ENCODE measurements at places on chromosomes 16 and 17.
A peak's percentile ranks its signal among the peaks of the same experiment; 100 is the strongest.

DNA sequence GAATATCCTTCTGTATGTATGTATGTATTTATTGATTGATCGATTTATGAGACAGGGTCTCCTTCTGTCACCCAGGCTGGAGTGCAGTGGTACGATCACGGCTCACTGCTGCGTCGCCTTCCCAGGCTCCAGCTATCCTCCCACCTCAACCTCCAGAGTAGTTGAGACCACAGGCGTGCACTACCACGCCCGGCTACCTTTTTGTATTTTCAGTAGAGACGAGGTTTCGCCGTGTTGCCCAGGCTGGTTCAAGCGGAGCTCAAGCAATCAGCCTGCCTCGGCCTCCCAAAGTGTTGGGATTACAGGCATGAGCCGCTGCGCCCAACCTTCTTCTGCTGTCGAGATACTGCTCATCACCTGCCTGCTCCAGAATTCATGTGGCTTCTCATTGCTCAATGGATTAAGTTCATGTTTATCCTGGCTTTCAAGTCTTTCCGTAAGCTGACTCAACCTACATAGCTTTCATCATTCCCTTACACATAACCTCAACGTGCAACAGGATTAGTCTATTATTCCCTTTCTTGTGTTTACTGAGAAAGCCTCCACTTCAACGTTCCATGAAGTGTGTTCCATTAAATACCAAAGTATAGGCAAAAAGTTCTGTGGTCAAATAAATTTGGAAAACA, 13.6 kb downstream of the TAC4 start:
- H3K4me1 ChIP-seq, result peaks cover 14% of the 10 kb centered on the region
- no peak overlapping the region for H3K27ac ChIP-seq
- no peaks in the 10 kb centered on the region for H3K27me3 ChIP-seq
- peaks cover 7% of the 10 kb centered on the region for H3K36me3 ChIP-seq

DNA sequence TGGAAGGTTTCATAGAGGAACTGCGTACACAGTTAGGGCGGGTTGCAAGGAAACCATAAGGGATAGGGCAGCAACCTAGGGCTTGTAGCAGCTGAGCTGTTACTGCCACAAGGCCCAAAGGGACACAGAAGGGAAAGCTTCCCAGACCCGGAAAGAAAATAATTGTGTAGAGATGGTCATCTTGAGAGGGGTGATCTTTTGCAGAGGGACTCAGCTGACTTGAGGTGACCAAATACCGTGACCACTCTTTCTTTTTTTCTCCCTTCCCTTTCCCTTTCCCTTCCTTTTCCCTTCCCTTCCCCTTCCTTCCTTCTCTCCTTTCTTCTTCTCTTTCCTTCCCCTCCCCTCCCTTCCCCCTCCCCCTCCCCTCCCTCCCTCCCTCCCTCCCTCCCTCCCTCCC, 8.5 kb upstream of the CREBBP start:
- H3K27me3 ChIP-seq, result peaks cover 23% of the 10 kb centered on the region
- no peaks in the 10 kb centered on the region for H3K36me3 ChIP-seq
- no peak overlapping the region for H3K27ac ChIP-seq

DNA sequence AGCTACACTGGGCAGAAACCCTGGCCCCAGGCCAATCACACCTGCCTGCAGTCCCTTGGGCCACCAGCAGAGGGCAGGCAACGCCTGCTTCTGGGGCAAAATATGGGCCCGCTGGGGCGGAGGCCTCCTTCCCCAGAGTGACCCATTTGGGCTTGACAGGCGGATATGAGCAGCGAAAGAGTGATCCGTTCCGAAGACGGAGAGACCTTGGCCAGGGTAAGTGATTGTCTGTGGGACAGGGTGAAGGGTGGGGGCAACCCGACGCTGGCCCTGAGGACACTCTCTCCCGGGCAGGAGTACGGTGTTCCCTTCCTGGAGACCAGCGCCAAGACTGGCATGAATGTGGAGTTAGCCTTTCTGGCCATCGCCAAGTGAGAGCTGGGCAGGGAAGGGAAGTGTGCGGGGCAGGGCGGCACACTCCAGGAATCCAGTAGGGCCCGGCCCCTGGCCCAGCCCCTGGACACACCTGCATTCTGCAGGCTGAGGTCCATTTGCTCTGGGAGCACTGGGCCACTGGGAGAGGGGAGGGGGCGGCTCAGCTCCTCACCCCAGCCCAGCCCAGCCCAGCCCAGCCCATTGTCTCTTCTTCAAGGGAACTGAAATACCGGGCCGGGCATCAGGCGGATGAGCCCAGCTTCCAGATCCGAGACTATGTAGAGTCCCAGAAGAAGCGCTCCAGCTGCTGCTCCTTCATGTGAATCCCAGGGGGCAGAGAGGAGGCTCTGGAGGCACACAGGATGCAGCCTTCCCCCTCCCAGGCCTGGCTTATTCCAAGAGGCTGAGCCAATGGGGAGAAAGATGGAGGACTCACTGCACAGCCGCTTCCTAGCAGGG, 3.5 kb upstream of the NHERF1 start:
- H3K36me3 ChIP-seq, result no peaks in the 10 kb centered on the region
- H3K4me1 ChIP-seq, result peaks cover 71% of the 10 kb centered on the region

GRCh38 chr17:49931416-49932137, 37.4 kb upstream of the DLX4 start:
- no peaks in the 10 kb centered on the region for H3K36me3 ChIP-seq
- peaks cover 89% of the 10 kb centered on the region for H3K27me3 ChIP-seq
- no peaks in the 10 kb centered on the region for H3K4me1 ChIP-seq
- DNase-seq, result no peak
- no peak overlapping the region for H3K4me3 ChIP-seq

DNA sequence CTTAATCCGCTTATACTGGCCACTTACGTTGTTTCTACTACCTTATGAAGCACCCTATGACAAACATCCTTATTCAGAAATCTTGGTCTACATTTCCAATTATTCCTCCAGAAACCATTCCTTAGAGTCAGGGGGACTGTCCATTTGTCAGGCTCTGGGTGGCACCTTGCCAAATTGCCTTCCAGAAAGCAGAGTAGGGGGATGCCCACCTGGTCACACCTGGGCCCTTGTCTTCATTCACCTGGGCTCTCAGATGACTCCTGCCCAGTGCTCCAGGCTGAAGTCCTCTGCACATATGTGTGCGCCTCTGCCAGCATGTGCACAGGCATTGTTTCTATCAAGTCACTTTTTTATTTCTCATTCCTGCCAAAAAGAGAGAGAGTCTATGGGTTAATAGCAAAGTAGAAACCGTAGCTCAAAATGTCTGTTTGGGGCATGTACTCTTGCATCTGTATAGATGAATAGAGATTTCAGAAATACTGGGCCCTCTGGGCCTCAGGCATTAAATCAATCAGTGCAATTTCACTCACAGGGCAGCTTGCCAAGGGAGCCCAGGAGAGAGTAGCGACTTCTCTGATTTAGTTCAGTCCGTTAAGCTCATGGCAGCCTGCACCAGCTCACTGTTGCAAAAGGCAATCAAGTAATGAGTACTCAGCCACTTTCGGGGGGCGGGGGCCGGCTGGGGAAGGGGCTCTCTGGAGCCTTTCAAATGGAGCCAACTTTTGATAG, 104.7 kb downstream of the SOCS1 start:
- peaks cover 9% of the 10 kb centered on the region for H3K4me1 ChIP-seq
- DNase-seq, result no peak
- H3K36me3 ChIP-seq, result peaks cover 20% of the 10 kb centered on the region
- H3K27me3 ChIP-seq, result no peaks in the 10 kb centered on the region

- H3K27ac ChIP-seq, result no peak overlapping the region
- DNase-seq, result no peak
- no peaks in the 10 kb centered on the region for H3K36me3 ChIP-seq
- H3K27me3 ChIP-seq, result peaks cover 23% of the 10 kb centered on the region
- no peaks in the 10 kb centered on the region for H3K4me1 ChIP-seq
Measured at GRCh38 chr17:1947743-1948516, 77.2 kb downstream of the RTN4RL1 start.

- H3K27ac ChIP-seq, result no peak overlapping the region
- no peak for DNase-seq
- peaks cover 12% of the 10 kb centered on the region for H3K27me3 ChIP-seq
- H3K4me3 ChIP-seq, result no peak overlapping the region
- no peaks in the 10 kb centered on the region for H3K36me3 ChIP-seq
Measured at GRCh38 chr16:22633799-22634198, 123.1 kb downstream of the NPIPB5 start.

DNA sequence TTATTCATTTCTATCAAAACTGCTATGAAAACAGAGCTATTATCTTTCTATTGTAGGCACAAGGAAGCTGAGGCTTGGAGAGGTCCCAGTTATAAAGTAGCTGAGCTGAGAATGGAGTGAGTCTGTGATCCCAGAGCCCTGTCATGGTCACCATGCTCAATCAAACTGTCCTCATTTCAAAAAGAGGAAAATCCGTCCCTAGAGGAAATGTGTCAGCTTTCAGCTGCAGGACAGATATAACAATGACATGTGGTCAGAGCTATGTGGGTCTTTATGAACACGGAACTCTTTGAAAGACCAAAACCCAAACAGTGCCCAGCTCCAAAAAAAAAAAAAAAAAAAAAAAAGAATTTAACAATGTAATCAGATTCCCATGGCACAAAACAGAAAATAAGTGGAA, 266.1 kb downstream of the XYLT1 start:
- H3K36me3 ChIP-seq, result peaks cover 16% of the 10 kb centered on the region
- no peak overlapping the region for H3K4me3 ChIP-seq
- peak overlapping the region; percentile 49 for H3K27ac ChIP-seq
- no peaks in the 10 kb centered on the region for H3K27me3 ChIP-seq
- peaks cover 19% of the 10 kb centered on the region for H3K4me1 ChIP-seq

GRCh38 chr16:24848065-24848464, 2.3 kb downstream of the SLC5A11 start:
- DNase-seq, result no peak
- H3K27ac ChIP-seq, result no peak overlapping the region
- H3K27me3 ChIP-seq, result peaks cover 6% of the 10 kb centered on the region
- H3K36me3 ChIP-seq, result no peaks in the 10 kb centered on the region

GRCh38 chr16:54165912-54166865, 120.4 kb downstream of the IRX3 start:
- no peaks in the 10 kb centered on the region for H3K4me1 ChIP-seq
- H3K27ac ChIP-seq, result no peak overlapping the region
- no peak for DNase-seq
- H3K4me3 ChIP-seq, result no peak overlapping the region

- no peaks in the 10 kb centered on the region for H3K36me3 ChIP-seq
- H3K27me3 ChIP-seq, result no peaks in the 10 kb centered on the region
- DNase-seq, result no peak
- no peak overlapping the region for H3K4me3 ChIP-seq
- H3K27ac ChIP-seq, result no peak overlapping the region
Measured at GRCh38 chr17:80786470-80786869, 205.2 kb upstream of the CHMP6 start.

- peaks cover 5% of the 10 kb centered on the region for H3K27me3 ChIP-seq
- no peaks in the 10 kb centered on the region for H3K4me1 ChIP-seq
- DNase-seq, result no peak
- H3K27ac ChIP-seq, result no peak overlapping the region
- H3K36me3 ChIP-seq, result no peaks in the 10 kb centered on the region
Measured at GRCh38 chr16:14378689-14379467, 251.2 kb downstream of the PARN start.

GRCh38 chr17:33013596-33014375, 22.1 kb downstream of the SPACA3 start:
- no peaks in the 10 kb centered on the region for H3K36me3 ChIP-seq
- H3K4me1 ChIP-seq, result no peaks in the 10 kb centered on the region
- no peak overlapping the region for H3K27ac ChIP-seq
- H3K27me3 ChIP-seq, result no peaks in the 10 kb centered on the region
- no peak overlapping the region for H3K4me3 ChIP-seq

GRCh38 chr17:74008196-74008595, 195.3 kb upstream of the RPL38 start:
- H3K36me3 ChIP-seq, result no peaks in the 10 kb centered on the region
- no peak overlapping the region for H3K27ac ChIP-seq
- H3K4me1 ChIP-seq, result no peaks in the 10 kb centered on the region
- no peak overlapping the region for H3K4me3 ChIP-seq

GRCh38 chr16:46812781-46813540, 18.0 kb downstream of the C16orf87 start:
- H3K27me3 ChIP-seq, result no peaks in the 10 kb centered on the region
- H3K4me3 ChIP-seq, result no peak overlapping the region
- peaks cover 38% of the 10 kb centered on the region for H3K4me1 ChIP-seq
- no peak for DNase-seq
- peak overlapping the region; percentile 78 for H3K27ac ChIP-seq
- H3K36me3 ChIP-seq, result peaks cover 14% of the 10 kb centered on the region

DNA sequence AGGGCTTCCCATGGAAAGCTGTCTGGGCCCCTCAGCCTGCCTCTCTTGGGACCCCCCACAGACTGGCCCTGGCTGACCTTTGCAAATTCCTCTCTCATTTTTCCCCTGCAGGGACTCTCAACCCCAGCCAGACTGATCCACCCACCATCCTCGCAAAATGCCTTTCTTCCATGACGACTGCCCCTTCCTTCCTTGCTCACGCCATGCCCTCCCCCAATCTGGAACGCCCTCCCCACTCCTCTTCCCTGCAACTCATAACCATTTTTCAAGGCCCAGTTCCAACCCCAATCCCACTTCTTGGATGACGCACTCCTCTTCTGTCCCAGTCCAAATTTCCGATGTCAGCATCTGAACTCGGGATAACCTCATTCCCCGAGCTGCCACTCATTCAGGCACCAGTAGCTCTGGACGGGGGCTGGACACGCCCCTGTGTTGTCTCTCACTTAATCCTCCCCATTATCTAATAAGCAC, 1.3 kb upstream of the DNAI2 start:
- no peak for DNase-seq
- no peaks in the 10 kb centered on the region for H3K36me3 ChIP-seq
- H3K27ac ChIP-seq, result no peak overlapping the region
- peaks cover 69% of the 10 kb centered on the region for H3K27me3 ChIP-seq

- no peak for DNase-seq
- H3K4me1 ChIP-seq, result no peaks in the 10 kb centered on the region
- H3K27ac ChIP-seq, result no peak overlapping the region
- H3K36me3 ChIP-seq, result peaks cover 25% of the 10 kb centered on the region
Measured at GRCh38 chr17:32654324-32654723, 167.5 kb downstream of the CDK5R1 start.

- H3K4me3 ChIP-seq, result no peak overlapping the region
- no peak for DNase-seq
- H3K4me1 ChIP-seq, result no peaks in the 10 kb centered on the region
- H3K27me3 ChIP-seq, result no peaks in the 10 kb centered on the region
- H3K36me3 ChIP-seq, result no peaks in the 10 kb centered on the region
Measured at GRCh38 chr17:71667661-71668060, 453.2 kb upstream of the SOX9 start.

DNA sequence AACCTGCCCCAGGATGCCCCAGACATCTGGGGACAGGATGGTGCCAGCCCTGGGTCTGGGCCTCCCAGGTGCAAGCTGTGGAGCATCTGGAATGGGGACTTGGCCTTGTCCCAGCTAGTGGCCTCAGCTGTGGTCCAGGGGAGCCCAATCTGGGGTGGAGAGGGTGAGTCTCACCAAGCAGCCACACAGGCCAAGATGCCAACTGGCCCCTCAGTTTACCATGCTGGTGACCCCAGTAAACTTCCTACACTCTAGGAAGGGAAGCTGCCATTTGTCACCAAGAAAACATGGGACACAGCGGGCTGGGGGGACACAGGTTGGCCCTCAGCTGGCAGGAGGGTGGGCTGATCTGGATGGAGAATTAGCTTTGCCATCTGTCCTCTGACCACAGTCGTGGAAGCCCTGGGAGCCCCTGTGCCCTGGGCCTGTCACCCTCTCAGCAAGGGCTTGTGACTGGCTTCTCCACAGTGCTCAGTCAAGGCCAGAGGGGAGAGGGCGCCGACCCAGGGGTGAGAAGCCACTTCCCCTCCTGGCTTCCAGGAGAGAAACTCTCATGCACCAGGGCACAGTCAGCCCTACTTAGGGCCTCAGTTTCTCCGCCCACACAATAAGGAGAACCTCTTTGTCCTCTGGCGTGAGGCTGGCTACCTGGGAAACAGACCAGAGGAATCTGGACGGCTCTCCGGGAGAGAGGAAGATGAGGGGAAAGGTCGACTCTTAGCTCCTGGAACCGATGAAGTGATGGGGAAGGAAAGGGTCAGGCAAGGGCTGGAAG, 126.4 kb upstream of the SMURF2 start:
- no peak for DNase-seq
- H3K4me1 ChIP-seq, result no peaks in the 10 kb centered on the region
- H3K27me3 ChIP-seq, result no peaks in the 10 kb centered on the region
- H3K36me3 ChIP-seq, result peaks cover 7% of the 10 kb centered on the region
- H3K27ac ChIP-seq, result no peak overlapping the region
